ENCODE measurements at places on chromosomes 3 and 15.

- DNase-seq = no peak
Observed at GRCh38 chr3:167876620-167877281, 141.2 kb downstream of the SERPINI1 start.

DNA sequence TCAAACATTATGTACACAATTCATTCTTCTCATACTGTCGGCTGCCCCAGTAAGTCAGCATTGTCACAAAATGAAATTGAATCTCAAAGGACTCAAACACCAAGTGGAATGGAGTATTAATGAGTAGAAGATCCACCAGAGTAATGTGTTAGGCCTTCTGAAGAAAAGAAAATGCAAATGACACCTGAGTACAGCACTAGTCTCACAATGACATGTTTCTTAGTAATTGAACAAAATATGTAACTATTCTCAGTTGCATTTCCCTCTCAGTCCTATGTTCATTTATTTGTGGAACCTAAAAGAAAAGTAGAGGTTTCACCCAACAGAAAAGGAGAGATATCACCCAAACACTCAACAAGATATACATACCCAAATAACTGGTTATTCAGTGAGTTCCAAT is 283.9 kb upstream of the THBS1 start:
- DNase-seq = no peak

DNA sequence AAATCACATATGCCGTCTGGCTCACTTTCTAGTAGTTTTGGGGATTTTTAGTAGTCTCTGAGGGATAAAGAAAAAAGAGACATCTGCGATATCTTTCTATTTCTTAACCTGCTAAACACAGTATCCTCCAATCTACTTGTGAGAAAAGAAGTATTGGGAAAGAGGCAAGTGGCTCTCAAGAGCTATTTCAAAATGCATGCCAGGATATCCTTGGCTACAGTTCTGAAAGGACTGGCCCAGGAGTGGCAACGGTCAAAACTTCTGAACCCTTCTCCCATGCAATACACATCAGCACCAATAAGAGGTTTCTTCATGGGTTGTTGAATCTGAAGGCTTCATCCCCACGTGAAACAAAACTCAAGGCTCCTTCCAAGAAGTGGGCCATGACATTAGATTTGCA is 204.0 kb upstream of the WNT5A start:
- no peak for DNase-seq

DNA sequence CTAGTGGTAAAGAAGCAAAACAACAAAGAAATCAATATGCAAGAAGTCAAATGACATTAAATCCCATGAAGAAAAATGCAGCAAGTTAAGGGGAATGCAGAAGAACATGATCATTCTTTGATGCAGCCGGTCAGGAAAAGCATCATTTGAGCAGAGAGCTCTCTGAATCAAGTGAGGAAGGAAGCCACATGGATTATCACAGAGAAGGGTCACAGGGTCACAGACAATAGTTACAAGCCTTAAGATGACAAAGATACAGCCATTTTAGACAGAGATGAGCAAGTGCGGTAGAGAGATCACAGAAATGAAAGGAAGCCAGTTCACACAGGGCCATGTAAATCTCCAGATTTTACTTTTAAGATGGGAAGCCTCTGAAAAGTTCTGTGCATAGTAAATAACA is 43.9 kb downstream of the UBE3A start:
- no peak for DNase-seq

- no peak for DNase-seq
Observed at GRCh38 chr3:140344601-140345205, 333.2 kb upstream of the TRIM42 start.

GRCh38 chr15:51386029-51386428 is 44.6 kb downstream of the GLDN start:
- no peak for DNase-seq

GRCh38 chr3:32872487-32873382 is 54.9 kb downstream of the TRIM71 start:
- no peak for DNase-seq

DNA sequence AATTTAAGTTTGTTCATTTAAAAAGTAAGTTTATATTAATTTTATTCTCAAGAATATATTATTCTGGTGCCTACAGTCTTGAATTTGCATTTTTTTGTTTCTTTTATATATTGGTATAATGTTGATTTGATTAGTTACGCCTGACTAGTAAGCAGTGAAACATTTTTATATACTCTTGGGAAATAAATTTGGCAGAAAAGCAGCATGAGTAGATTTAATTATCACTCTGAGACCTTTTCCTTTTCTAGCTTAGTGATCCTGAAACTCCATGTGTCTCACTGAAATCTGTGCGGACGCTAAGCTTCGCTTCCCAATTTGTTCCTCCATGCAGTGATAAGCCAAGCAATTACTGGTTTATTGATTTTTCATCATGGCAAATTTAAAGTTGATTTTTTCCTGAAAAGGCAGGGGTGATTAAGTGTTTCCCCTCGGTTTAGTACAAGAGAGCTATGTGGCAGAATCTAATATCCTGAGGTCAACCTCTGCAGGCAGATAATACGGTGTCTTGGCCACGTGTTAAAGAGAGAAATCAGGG is 87.2 kb upstream of the MLF1 start:
- DNase-seq = no peak

DNA sequence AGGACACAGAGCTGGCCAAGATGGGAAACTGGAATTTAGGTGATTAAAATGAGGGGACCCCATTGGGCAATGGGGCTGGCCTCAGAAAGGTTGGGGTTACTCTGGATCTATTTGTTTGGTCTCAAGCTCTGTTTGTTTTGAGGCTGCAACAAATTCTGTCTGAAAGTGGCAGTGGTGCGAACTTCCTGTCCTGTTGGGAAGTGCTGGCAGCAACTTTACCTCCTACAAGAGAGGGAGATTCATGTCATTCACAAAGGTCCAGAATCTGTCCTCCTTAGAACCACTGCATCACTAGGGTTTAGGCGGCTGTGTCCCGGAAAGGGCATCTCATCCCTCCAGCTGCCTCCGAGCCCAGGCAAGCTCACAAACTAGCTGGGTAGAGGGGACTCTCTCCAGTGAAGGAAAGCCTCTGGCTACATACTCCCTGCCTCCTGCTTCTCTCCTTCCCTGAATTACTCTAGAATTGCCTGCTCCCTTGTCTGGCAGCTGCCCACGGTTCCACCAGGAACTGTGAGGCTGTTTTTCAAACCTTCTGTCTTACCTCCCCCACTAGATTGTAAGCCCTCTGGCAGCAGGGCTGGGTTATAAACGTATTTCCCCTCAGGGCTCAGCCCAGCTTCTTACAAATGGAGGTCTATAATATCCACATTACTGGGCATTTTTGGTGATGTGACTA is 23.6 kb downstream of the MEGF11 start:
- no peak for DNase-seq

- DNase-seq = no peak
Observed at GRCh38 chr15:88334436-88334835, 77.9 kb upstream of the NTRK3 start.

GRCh38 chr15:67578020-67578600 is 35.6 kb downstream of the MAP2K5 start:
- DNase-seq = no peak

DNA sequence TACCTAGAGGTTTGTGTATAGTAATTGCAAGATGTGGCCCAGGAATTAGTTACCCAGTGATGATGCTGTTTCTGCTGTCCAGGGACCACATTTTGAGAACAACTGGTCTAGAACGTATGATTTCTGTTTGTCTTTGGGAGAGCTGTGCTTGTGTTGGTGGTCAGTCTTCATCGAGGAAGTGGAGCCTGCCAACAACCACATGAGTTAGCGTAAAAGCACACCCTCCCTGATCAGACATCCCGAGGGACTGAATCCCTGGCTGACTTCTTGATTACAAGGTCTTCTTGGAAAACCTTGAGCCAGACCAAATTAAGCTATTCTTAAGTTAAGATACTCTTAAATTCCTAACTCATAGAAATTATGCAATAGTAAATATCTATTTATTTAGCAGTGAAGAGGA is 81.7 kb upstream of the ZPLD1 start:
- DNase-seq = no peak

- no peak for DNase-seq
Observed at GRCh38 chr3:33940149-33940548, 141.7 kb downstream of the PDCD6IP start.

- DNase-seq = no peak
Observed at GRCh38 chr15:77144492-77145070, 73.7 kb upstream of the TSPAN3 start.

DNA sequence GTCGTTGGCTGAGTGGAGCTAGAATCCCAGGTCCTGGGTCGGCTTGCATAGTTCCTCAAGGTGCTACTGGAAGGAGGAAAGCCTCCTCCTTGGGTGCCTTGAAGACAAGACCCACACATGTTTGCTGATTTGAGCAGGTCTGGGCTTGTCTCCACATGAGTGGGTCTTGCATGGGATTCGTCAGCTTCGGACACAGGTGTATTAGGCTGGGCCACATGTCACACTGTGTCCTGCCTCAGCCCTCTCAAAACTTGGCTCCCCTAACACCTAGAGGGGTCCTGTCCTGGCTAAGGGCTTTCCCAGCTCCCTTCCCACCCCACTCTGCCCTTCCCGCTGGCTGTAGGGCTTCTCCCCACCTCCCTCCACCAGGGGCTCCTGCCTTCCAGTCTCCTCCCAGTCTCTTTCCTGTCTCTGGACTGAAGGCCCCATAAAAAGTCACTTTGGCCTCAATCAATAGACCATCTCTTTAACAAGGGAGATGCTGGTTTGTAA is 73.0 kb upstream of the ADPGK start:
- DNase-seq = no peak

- no peak for DNase-seq
Observed at GRCh38 chr3:30707825-30708224, 101.4 kb downstream of the TGFBR2 start.

GRCh38 chr3:179615458-179616173 is 11.0 kb downstream of the NDUFB5 start:
- DNase-seq = no peak

GRCh38 chr15:86877171-86877631 is 797.5 kb downstream of the AGBL1 start:
- no peak for DNase-seq

- DNase-seq = no peak
Observed at GRCh38 chr15:63372753-63373152, 8.9 kb downstream of the CA12 start.

- peak; percentile 37 for DNase-seq
Observed at GRCh38 chr3:100289339-100289738, 28.5 kb downstream of the TBC1D23 start.

- DNase-seq = no peak
Observed at GRCh38 chr3:97863031-97863430, 41.2 kb downstream of the CRYBG3 start.

DNA sequence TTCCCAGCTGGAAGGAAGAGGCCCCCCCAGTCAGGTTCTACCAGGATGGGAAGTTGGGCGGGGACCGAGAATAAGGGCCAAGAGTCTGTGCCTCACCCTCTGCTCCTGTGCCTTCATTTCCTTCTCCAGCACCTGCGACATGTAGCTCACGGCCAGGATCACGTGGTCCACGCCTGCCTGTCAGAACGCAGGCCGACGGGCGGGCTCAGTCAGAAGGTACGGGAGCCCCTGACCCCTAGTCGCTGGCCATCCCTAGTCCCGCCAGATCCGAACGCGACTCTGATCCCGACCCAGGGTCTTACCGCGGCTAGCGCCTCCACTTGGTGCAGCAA is 489 bp downstream of the GMPPB start:
- DNase-seq = peak; percentile 74

DNA sequence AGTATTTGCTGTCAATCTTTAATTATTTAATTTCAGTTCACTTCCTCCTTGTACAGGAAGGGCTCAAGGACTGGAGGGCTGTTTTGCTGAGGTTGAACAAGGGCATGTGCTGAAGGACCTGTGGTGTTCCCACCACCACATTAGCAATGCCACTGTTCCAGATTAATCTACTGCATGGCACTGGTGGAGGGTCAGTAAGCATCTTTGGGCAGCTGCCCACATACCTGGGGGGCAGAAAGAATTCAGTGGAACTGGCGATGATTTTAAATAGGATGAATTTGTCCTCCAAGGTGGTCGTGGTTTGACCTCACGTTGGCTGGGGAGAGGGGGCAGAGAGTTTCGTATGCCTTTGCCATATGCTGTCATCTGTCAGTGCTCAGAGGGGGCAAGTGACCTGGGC is 244.8 kb downstream of the TLE3 start:
- DNase-seq = no peak

- no peak for DNase-seq
Observed at GRCh38 chr3:3629911-3630310, 169.3 kb upstream of the LRRN1 start.

DNA sequence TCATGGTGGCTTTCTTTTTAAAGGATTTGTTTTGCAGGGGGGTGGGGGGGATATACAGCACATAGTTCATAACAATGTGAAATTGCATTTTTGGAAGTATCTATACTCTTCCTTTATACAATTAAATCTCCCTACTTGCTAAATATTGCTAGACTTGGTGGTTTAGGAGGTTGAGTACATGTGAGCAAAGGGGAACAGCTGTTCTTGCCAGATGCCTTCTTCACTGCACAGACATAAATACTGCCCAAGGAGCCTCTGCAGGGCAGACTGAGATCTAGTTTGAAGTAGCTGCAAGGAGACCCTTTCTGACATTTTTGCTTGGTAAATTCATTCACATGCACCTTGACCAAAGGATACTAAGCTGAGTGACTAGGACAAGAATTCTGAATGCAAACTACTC is 228.6 kb upstream of the IL12A start:
- DNase-seq = no peak

- peak; percentile 35 for DNase-seq
Observed at GRCh38 chr15:40958146-40958545, 4.9 kb downstream of the CHAC1 start.

GRCh38 chr3:17179381-17180205 is 294.8 kb downstream of the PLCL2 start:
- DNase-seq = no peak

DNA sequence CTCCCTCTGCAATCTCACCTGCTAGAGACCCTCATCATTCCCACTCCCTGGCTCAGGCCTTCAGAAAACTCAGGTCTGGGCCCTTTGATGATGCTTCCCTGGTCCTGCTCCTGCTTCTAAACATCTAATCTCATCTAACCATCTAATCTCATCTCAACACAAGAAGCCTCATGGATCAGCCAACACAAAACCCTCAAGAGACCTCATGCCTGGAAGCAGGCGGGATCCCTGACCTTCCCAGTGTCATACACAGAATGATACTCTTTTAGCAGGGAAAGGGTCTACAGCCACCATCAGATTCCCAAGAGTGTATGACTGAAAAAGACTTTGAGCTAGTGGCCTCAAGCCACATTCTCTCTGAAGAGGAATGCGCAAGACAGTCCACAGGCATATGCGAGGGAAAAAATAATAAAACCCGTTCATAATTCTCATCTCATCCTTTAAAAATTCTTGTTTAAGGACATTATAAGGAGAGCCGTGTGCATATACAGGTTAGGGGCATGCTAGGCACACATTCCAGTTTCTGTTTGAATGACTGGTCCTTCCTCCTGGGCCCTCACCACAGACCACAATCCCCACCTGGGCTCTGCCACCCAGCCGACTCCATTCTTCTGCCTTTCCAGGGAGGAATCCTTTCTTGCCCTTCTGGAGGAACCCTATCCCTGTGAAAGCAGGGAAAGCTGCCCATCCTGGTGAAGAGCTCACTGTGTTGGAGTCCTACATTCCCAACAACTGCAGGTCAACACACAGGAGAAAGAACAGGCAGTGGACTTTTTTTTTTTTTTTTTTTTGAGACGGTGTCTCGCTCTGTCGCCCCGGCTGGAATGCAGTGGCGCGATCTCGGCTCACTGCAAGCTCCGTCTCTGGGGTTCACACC is 2.2 kb downstream of the ZXDC start:
- DNase-seq = no peak
